ENCODE measurements at places on chromosomes 12 and 14.
A peak's percentile ranks its signal among the peaks of the same experiment; 100 is the strongest.

GRCh38 chr12:54418441-54419087, 502 bp downstream of the ITGA5 start:
- no peak for DNase-seq

GRCh38 chr12:130288691-130289090, 49.0 kb upstream of the PIWIL1 start:
- no peak for DNase-seq

- DNase-seq = no peak
Observed at GRCh38 chr14:74207943-74208342, 31.3 kb upstream of the VSX2 start.

GRCh38 chr14:44112774-44113460, 394.2 kb downstream of the FSCB start:
- no peak for DNase-seq

- DNase-seq = no peak
Observed at GRCh38 chr14:67487332-67487731, 1.2 kb downstream of the TMEM229B start.

GRCh38 chr12:12804432-12804886, 8.7 kb upstream of the DDX47 start:
- DNase-seq = peak; percentile 81

DNA sequence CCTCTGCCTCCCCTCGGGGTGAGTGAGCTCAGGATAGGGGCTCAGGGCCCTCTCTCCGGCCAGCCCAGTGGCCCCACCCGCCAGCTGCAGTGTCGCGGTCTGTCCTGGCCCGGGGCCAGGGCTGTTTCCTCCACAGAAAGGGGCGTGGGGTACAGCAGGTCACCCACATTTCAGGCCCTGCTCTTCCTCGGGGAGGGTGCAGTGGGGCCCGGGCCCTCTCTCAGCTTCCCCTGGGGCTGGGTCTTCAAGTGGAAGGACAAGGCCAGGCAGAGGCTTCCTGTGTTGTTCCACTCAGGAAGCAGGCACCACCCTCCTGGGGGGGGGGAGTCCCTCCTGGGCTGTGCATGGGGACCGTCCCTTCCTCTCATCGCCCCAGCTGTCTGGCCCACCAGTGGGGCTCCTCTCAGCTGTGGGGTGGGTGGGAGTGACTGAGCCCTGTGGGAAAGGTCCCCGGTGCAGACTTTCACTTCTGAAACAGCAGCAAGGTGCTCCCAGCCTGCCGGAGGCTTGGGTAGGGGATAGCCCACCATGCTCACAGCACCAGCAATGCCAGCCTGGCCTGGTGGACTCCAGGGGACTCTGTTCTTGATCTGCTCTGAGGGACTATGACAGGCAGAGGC, 3.7 kb downstream of the GPR132 start:
- DNase-seq = no peak

DNA sequence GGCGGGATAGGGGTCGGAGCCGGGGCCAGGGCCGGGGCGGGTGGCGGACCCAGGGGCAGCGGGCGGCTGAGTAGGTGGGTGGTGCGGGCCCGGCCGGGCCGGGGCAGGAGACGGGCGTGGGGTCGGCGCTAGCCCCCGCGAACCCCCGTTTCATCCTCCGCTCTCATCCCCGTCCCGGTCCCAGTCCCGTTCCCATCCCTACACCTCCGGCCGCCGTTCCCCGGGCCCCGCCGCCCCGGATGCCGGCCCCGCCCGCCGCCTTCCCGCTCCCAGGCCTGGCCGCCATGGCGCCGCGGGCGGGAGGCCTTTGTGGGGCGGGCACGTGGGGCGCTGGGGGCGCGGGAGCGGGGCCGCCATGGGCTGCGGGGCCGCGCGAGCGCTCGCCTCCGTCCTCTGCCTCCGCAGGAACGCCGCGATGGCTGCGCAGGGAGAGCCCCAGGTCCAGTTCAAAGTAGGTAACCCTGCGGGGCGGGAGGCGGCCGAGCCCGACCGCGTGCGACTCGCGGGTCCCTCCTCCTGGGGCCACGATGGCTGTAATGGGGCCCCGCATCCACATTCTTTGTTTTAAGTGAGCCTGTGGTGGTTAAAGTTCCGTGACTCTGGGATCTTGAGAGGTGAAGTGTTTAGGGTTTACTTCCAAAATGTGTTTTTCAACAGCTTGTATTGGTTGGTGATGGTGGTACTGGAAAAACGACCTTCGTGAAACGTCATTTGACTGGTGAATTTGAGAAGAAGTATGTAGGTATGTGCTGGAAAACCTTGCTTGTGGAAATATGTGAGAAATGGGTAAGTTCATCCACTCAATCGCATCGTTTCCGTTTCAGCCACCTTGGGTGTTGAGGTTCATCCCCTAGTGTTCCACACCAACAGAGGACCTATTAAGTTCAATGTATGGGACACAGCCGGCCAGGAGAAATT, 572 bp downstream of the RAN start:
- peak; percentile 52 for DNase-seq

DNA sequence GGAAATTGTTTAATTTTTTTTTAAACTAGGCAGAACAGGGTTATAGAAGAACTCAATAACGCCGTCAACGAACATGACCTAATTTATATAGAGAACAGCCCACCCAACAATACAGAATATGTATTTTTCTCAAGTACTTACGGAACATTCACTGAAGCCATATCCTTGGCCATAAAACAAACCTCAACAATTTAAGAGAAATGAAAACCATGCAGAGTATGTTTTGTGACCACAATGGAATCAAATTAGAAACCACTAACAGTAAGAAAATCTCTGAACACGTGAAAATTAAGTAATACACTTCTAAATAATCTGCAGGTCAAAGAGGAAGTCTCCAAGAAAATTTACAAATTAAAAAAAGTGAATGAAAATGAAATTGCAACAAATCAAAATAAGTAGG, 9.4 kb downstream of the SART3 start:
- peak; percentile 88 for DNase-seq

DNA sequence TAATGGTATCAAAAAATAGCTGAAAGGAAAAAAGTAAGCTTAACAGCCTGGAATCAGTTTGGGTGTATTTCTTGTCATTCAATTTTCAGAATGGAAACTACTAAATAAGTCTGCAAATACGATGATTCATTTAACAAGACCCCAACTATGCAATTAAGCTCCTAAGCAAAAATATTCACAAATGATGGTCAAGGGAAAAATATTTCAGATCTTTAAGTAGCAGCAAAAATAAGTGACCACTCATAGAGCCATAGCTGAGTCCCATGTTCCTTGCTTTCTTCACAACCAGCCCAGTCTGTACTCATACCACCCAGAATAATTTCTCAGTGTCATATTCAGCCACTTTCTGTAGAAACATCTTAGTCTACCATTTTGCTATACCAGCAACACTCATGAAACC, 185.4 kb downstream of the PPM1H start:
- DNase-seq = no peak

DNA sequence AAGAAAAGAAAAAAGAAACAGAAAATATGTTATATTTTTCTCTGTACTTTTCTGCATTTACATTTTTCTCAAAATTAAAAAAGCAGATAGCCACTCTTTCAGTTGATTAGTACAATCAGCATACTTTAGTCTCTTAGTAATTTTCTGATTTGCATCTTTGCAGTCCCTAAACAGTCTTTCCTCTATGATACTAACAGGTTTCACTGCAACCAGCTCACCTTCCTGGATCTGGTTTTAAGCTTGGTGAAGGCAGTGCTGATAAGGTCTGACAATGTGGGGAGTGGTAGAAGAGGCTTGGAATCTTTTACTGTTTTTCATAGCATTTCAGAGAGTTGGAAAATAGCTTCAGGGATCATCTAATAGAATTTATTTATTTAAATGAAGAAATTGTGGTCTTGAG, 457.6 kb downstream of the ZFP36L1 start:
- DNase-seq = no peak

DNA sequence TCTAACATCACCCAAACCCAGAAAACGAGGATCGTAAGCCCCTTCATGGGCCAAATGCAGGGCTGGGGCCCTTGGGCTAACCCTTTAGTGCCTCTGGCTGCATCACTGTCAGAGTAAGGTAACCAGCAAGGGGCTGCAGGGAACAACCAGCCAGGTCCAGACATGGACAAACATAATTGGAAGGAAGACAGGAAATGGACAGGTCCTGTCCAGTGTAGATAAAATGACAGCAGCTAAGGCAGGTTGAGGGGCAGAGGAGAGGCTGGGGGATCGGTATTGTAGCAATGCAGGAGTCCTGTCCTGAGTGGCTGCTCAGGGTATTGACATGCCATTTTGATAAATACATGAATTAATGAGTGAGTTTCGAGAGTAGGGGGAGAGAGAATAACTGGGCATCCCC, 29.8 kb downstream of the BICD1 start:
- DNase-seq = no peak

- peak; percentile 87 for DNase-seq
Observed at GRCh38 chr12:116382686-116383530, 105.4 kb upstream of the MED13L start.

DNA sequence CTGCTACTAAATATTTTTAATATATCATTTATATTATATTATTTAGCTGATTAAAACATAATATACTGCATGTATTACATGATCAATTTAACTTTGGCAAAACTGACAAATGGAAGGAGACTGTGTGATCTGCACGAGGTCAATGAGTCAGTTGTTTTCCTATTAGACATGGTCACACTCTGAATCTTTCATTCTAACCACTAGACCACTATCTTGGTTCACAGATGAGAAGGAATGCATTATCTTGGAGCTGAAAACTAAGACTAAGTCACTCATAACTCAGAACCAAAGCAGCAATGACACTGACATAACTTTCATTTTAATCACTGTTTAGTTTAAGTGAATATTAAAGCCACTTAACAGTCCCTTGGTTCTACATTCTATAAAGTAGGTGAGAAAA, 37.4 kb downstream of the GNPTAB start:
- peak; percentile 85 for DNase-seq

DNA sequence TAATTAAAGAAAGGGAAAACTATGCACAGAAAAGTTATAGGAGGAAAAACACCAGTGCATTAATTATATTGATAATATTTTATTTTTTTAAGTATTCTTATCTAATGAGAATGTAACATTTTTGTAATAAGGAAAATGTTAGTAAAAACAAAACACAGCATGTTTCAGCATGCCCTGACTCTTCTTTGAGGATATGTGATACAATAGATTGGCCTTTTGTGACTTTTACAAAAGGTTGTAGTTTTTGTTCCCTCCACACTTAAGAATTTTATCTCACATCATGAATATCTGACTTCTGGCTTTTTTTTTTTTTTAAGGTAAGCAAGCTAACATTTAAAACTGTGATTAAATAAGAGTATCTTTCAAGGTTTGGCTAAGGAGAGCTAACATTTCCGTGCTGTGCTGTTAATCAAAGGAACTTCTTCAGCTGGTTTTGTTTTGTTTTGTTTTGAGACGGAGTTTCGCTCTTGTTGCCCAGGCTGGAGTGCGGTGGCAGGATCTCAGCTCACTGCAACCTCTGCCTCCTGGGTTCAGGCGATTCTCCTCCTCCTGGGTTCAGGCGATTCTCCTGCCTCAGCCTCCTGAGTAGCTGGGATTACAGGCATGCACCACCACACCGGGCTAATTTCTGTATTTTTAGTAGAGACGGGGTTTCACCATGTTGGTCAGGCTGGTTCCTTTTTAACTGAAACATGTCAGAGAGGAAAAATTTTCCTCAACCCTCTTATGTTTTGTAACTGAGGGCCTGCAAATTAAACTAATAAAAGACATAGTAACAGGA, 30.8 kb upstream of the RESF1 start:
- DNase-seq = peak; percentile 11

GRCh38 chr14:100857923-100858837, 32.3 kb downstream of the MEG3 start:
- DNase-seq = no peak

GRCh38 chr14:90096566-90096965, 34.8 kb downstream of the KCNK13 start:
- no peak for DNase-seq

DNA sequence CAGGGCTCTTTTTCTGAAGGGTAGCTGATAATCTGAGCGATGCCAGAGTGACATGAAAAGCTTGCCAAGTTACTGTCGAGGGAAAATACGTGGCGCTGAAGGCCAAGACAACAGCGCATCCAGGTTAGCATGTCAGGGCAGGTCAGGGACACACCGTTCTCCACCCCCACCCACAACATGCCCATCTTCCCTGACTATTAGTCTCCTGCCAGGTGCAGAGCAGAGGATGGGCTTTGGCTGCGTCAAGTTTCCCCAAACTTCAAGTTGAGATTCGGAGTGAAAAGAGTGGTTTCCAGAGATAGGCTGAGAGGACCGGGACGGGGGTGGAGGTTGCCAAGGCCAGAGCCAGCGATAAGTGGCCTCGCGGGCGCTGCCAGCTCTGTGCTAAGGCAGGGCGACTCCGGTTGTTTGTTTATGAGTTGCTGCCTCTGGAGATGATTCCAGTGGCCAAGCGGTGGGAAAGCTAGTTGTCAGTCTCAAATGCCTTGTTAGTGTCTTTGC, 1.7 kb downstream of the TRHDE start:
- DNase-seq = no peak

- no peak for DNase-seq
Observed at GRCh38 chr14:52318826-52319645, 4.9 kb downstream of the PTGER2 start.

- peak; percentile 89 for DNase-seq
Observed at GRCh38 chr14:74980731-74981461, 21.8 kb upstream of the EIF2B2 start.

DNA sequence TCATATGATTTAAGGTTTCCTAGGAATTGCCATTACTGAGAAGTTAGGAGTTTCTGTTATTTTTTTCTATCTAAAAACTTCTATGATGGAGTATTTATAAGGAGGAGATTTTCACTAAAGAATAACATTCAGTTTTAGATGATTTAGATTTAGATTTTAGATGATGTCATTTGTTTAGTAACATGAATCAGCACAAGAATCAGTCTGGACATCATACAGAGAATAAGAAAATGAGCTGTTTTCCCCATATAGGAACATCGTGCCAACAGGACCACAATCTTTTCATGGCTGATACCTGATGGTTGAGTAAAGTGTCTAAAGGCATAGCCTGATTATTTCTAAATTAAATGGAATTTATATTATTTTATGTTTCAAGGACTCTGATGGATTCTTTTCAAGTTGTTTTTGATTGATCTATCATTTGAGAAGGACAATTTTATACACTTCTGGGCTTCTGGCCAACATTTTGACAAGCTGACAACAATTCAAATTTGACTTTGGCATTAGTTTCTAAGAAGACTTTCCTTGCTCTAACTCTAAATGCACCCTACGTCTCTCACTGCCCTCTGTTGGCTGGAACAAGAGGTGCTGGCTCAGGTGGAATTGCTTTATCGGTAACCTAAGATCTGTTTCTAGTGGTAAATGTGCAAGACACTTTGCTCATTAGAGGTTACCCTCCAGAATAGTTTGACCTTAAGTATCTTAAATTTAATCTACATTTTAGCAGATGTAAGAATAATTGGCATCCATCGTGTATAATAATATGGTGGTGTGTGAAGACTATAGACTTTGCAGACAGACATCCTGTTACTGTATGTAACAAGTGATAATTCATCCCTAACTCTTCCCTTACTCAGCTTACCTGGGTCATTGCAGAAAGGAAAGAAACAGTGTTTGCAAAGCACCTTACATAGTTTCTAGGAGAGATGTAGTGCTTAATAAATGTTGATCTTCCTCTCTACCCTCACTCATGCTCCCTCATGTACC, 42.8 kb upstream of the CPSF6 start:
- DNase-seq = peak; percentile 20

GRCh38 chr14:69068744-69069421, 84.0 kb downstream of the DCAF5 start:
- peak; percentile 83 for DNase-seq

- DNase-seq = peak; percentile 52
Observed at GRCh38 chr12:75366629-75367028, 24.3 kb upstream of the GLIPR1L2 start.

GRCh38 chr12:114784526-114784925, 100.6 kb upstream of the TBX3 start:
- DNase-seq = no peak

- peak; percentile 26 for DNase-seq
Observed at GRCh38 chr12:105670672-105671071, 340.2 kb downstream of the C12orf75 start.
